Activated CD8-positive, alpha-beta T cell treated with anti-CD3 and anti-CD28 coated beads for 36 hours (primary cell): ENCODE measurements at places on chromosomes 16 and 17. TPM values are rescaled to one million over a fixed set of nuclear protein-coding genes. Genes with fewer than 3 reads are reported as not detected.

The TERB1 gene
- 0.14 TPM for total RNA-seq

The NACA2 gene
- not detected for total RNA-seq

The VPS4A gene
- 30.5 TPM for total RNA-seq

The SRL gene
- not detected for total RNA-seq

The EVPL gene
- total RNA-seq, result 0.34 TPM

The ZDHHC1 gene
- total RNA-seq, result 0.54 TPM

The TOX3 gene
- not detected for total RNA-seq

The COL1A1 gene
- 1.0 TPM for total RNA-seq

The BPTF gene
- total RNA-seq, result 80.1 TPM

The C16orf95 gene
- total RNA-seq, result 13.6 TPM

The WIPF2 gene
- total RNA-seq, result 17.9 TPM

The YPEL3 gene
- 19.5 TPM for total RNA-seq

The PLEKHH3 gene
- total RNA-seq, result 0.65 TPM

The RAP1GAP2 gene
- total RNA-seq, result 0.50 TPM

The CCDC102A gene
- total RNA-seq, result 7.9 TPM

The DHX58 gene
- total RNA-seq, result 31.7 TPM

The CX3CL1 gene
- total RNA-seq, result not detected

The NAGLU gene
- total RNA-seq, result 11.4 TPM

The ITGAD gene
- not detected for total RNA-seq

The TRIM65 gene
- total RNA-seq, result 37.1 TPM

The HSD17B2 gene
- not detected for total RNA-seq

The ARHGAP44 gene
- 0.22 TPM for total RNA-seq

The MAP3K14 gene
- total RNA-seq, result 31.9 TPM

The RPH3AL gene
- 1.1 TPM for total RNA-seq

The CCDC182 gene
- not detected for total RNA-seq

The ITGAL gene
- total RNA-seq, result 274 TPM

The BAIAP3 gene
- total RNA-seq, result 0.68 TPM

The VASN gene
- not detected for total RNA-seq

The OVCA2 gene
- total RNA-seq, result 28.0 TPM

The MFAP4 gene
- 0.47 TPM for total RNA-seq

The PRCD gene
- not detected for total RNA-seq

The LPO gene
- not detected for total RNA-seq

The RDM1 gene
- total RNA-seq, result 16.0 TPM

The SCGB1C2 gene
- not detected for total RNA-seq

The TNS4 gene
- total RNA-seq, result 6.3 TPM

The CRISPLD2 gene
- 0.16 TPM for total RNA-seq

The SLC13A2 gene
- not detected for total RNA-seq

The SPAG5 gene
- 140 TPM for total RNA-seq

The TERF2IP gene
- 68.1 TPM for total RNA-seq
